ENCODE measurements at places on chromosomes 13 and 19.

GRCh38 chr19:17332360-17332676 lies 2.3 kb downstream of the ANO8 start:
- DNase-seq = no peak

DNA sequence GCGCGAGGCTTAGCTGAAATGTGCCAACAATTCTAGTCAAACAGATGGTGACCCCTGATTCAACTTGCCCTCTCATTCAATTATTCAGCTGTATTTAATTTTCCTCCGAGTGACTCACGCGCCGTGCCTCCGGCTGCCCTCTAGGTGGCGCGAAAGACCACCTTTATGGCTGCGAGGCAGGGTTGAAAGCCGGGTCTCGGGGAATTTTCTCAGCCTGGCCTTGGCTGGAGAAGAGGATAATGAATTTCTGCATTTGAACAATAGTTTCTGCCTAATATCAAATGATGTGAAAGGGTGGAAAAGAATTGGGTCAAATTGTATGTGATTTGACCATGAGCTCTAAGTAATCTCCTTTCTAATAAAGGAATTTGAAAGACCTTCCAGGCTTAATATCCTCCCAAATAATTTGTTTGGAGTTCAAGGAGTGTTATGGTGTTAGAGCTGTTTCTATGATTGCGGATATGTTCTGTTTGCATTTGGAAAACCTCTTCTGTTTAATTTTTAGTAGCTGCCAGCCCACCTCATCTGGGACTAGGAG lies 310.9 kb downstream of the ZNF536 start:
- peak; percentile 22 for DNase-seq

- peak; percentile 8 for DNase-seq
These were observed 99.0 kb upstream of the TSHZ3 start for GRCh38 chr19:31448221-31448657.

DNA sequence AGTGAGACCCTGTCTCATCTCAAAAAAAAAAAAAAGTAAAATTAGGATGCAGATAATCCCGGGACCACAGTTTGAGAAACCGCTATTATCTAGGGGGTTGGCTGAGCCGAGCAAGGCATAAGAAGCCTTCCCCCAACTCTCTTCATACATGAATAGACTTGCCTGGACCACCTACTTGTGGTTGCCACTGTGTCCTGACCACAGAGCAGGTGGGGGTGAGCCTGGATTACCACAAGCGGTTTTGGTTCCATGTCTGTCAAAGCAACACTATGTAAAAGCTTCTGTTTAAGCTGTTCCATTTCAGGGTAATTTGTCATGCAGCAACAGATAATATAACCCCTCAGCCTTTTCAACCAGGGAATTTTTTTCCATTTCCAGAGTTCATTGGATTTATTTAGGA lies 3.3 kb upstream of the NAPA start:
- no peak for DNase-seq

GRCh38 chr13:73167028-73167820 lies 108.4 kb downstream of the KLF5 start:
- no peak for DNase-seq

DNA sequence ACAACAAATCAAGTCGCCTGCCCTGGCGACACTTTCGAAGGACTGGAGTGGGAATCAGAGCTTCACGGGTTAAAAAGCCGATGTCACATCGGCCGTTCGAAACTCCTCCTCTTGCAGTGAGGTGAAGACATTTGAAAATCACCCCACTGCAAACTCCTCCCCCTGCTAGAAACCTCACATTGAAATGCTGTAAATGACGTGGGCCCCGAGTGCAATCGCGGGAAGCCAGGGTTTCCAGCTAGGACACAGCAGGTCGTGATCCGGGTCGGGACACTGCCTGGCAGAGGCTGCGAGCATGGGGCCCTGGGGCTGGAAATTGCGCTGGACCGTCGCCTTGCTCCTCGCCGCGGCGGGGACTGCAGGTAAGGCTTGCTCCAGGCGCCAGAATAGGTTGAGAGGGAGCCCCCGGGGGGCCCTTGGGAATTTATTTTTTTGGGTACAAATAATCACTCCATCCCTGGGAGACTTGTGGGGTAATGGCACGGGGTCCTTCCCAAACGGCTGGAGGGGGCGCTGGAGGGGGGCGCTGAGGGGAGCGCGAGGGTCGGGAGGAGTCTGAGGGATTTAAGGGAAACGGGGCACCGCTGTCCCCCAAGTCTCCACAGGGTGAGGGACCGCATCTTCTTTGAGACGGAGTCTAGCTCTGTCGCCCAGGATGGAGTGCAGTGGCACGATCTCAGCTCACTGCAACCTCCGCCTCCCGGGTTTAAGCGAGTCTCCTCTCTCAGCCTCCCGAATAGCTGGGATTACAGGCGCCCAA lies at the start of gene LDLR:
TSS of gene LDLR (plus strand) at position 210 of the 760 bp plus-strand sequence. CDS start at position 296, 86 bp downstream.
- DNase-seq = peak; percentile 78

DNA sequence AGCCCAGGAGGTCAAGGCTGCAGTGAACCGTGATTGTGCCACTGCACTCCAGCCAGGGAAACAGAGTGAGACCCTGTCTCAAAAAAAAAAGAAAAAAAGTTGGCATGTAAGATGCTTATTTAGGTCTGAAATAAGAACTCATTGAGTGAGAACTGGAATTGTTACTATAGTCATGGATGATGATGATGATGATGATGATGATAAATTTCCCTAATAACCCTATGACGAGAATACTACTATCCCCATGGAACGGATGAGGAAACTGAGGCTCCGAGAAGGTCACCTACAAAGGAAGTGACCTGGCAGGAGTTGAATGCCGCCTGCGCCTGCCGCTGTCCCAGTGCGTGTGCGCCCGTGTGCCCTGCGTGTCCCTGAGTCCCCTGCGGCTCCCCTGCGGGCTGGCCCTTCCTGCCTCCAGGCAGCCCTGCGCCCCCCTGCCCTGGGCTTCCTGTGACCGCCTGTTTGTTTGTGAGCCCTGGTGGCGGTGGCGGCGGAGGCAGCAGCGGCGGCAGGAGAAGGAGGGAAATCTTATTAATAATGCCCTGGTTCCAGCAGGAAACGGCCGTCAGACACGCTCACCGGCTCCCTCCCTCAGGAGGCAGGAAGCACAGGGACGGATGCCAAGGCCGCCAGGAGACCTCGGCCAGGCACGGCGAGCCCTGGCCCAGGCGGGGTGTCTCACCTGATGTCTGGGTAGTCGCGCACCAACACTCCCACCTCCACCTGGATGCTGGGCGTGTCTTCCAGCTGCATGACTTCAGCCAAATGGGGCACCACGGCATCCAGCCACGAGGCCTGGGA lies 29.6 kb downstream of the EXOC3L2 start:
- DNase-seq = no peak

DNA sequence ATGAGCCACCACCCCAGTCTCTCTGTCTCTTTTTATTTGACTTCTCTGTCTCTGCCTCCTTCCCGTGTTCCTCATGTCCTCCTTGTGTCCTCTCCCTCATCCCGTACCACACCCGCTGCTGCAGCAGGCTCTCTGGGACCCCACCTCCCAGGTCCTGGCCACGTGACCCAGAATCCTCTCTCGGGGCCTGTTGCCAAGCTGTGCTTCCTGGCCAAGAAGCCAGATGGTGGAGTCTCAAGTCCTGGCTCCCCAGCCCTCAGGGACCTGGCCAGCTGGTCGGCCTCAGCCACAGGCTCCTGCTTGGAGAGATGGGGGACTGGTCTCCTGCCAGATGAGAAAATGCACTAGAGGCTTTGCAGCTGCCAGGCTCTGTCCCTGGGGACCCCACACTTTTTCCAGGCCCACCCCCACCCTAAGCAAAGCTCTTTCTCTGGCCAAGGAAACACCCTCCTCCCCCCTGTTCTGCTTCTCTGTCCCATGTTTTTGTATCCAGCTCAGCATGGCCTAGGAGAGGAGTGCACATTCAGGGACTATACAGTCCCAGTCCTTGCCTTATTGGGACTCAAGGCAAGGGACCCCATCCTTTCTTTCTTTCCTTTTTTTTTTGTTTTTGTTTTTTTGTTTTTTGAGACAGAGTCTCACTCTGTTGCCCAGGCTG lies 34.3 kb upstream of the SHKBP1 start:
- no peak for DNase-seq

DNA sequence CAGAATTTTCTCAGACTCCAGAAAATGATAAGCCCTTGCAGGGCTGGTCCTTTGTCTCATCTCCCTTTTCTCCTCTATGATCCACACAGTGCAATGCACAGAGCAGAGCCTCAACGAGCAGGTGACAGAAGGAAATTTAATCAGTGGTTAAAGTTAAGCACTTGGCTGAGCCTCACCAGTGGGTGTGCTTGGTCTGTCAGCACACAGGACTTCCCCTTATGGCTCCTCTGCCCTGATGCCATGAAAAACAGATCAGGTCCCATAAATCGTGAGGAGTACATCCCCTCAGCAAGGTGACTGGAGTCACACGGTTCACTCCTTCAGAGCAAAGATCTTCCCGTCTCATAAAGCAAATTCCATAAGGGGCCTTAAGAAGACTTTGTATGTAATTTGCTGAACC lies 818.2 kb downstream of the UQCRFS1 start:
- no peak for DNase-seq

- no peak for DNase-seq
These were observed 1.8 kb downstream of the EXOSC5 start for GRCh38 chr19:41395355-41395754.

- no peak for DNase-seq
These were observed 75.6 kb downstream of the MYO16 start for GRCh38 chr13:108705031-108705430.

DNA sequence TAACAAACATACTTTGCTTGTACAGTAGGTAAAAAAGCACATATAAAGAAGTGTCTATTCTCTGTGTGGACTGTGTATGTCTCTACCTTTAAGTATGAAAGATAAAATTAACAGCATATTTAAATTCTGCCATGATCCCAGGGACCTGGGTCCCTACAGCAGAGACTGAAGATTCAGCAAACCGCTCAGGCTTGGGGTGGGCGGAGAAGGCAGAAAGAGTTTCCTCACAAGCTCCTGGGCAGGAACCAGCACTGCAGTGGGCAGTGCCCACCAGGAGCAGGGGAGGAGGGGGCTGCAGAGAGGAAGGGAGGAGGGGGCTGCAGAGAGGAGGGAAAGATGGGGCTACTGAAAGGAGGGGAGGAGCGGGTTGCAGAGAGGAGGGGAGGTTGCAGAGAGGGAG lies 44.6 kb upstream of the GRTP1 start:
- DNase-seq = no peak

DNA sequence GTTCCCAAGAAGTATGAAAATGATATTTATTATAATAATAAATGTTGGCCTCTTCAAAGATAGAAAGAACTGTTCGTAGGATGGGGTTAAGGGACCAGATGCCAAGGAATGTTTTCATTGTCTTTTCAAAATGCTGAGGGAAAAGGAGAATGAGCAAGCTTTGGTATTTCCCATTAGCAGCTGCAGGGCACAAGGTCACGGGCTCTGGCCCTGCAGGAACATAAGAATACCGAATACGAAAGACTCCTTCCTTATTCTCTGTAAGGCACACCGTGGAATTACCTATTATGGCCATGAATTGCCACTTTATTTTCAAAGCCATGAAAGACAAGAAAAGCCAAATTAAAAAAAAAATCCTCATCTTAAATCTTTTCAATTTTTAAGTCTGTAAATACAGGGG lies 49.6 kb upstream of the OLFM4 start:
- DNase-seq = no peak

GRCh38 chr19:53878776-53879139 lies 3.2 kb upstream of the PRKCG start:
- DNase-seq = no peak

DNA sequence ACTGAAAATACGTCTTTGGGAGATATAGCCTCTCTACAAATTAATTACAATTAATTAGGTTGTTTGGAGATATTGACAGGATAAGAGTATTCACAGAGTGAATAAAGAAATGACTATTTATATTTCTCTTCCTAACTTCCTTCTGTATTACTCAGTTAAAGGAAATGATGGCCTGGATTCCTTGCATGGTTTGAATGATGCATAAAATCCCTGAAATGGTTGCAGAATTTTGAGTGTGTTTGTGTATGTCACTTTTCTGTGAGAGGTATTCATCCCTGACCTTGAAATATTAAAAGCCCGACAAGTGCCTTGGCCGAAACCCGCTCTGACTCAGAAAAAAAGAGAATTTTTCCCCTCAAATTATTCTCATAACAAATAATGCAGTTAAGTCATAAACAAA lies 90.0 kb downstream of the PDS5B start:
- DNase-seq = no peak

DNA sequence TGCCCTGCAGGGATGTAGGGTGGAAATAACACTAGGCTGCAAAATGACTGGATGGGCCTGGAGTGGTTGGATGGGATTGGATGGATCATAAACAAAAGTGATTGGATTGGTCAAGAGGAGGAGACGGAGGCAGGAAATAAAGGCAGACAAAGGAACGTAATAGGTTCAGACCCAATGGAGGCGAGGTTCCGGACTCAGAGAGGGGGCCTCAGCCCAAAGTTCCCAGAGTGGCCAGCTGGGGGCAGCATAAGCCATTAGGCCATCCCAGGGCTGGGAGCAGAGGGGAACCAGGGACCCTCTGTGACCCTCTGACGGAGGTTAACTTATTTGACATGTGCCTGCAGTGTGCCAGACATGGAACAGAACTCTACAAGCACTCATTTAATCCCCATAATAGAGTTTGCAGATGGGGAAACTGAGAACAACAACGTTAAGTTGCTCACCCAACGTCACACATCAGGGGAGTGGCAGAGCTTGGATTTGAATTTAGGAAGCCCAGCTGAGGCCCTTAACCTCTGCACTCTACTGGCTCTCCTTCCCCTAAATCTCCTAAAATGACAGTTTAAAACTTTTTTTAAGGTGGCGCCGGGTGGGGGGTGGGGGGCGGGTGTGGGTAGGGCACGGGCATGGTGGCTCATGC lies 15.3 kb upstream of the MAP1S start:
- DNase-seq = no peak

GRCh38 chr19:1449467-1450442 lies at the start of gene APC2:
Gene APC2, plus strand, starts transcription at chr19:1450121. Its CDS starts 2,881 bp downstream, at chr19:1453002.
- no peak for DNase-seq

GRCh38 chr13:110347535-110348308 lies 40.6 kb downstream of the COL4A2 start:
- peak; percentile 99 for DNase-seq

GRCh38 chr13:51967482-51968446 lies 43.5 kb downstream of the ATP7B start:
- no peak for DNase-seq

DNA sequence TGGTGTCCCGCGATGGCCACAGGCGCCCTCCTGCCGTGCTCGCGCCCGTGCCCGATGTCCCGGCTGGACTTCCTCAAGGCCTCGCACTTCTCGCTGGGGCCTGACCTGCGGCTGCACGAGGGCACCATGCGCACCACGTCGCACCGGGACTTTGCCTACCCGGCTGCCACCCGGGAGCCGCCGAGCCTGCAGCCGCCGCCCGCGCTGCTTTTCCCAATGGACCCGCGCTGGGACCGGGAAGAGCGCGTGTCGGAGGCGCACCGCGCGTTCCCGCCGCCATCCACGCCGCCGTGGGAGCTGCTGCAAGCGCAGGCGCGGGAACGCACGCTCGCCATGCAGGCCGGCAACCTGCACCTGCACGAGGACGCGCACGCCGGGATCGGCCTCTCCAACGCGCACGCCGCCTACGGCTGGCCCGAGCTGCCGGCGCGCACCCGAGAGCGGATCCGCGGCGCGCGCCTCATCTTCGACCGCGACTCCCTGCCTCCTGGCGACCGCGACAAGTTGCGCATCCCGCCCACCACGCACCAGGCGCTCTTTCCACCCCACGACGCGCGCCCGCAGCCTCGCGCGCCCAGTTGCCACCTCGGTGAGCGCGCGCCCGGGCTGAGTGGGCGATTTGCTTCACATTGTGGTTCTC lies 12.1 kb upstream of the PEX11G start:
- no peak for DNase-seq
